ENCODE measurements at places on chromosomes 1 and 21. TPM values are rescaled to one million over a fixed set of nuclear protein-coding genes. Genes with fewer than 3 reads are reported as not detected.

The ATP13A2 gene
- 44.6 TPM for total RNA-seq

The KCNJ9 gene
- 0.13 TPM for total RNA-seq

The ATP1A4 gene
- not detected for total RNA-seq

The CRNN gene
- not detected for total RNA-seq

The SLC35E2B gene
- 38.3 TPM for total RNA-seq
